Stimulated activated CD4-positive, alpha-beta T cell treated with anti-CD3 and anti-CD28 coated beads, TNF-alpha, amount 100 ng/mL, for 1 hour (primary cell): ENCODE measurements at places on chromosomes 2 and 18.

- DNase-seq, result no peak
Observed at GRCh38 chr2:15965564-15966019, 25.2 kb downstream of the MYCN start.

DNA sequence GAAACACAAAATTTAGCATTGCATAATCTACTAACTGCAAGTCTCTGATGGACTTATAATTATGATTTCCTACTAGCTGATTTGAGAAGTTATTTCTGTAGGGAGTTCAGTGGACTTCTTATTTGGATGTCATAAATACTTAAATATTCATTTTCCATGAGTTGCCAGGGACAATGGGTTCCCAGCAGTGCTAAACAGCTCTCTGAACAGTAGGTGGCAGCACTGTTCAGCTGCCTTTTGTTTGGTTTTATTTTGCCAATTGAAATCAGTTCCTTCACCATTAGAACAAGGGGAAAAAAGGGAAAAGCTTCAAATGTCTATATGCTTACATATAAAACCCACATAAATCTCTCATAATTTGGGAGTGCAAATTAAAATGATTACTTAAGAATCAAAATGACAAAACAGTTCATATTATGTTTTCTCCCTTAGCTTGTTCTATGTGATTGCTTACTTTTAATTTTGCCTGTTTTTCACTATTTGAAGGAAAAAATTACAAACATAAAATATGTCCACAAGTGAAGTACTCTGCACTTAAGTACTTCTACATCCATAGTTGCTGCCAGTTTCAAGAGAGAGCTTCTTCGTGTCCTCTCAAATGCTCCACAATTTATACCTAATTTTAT is 898.9 kb downstream of the CPS1 start:
- no peak for DNase-seq

GRCh38 chr2:101844055-101844635 is 146.6 kb downstream of the MAP4K4 start:
- no peak for DNase-seq

- no peak for DNase-seq
Observed at GRCh38 chr2:7024261-7024660, 107.0 kb downstream of the RNF144A start.

- no peak for DNase-seq
Observed at GRCh38 chr18:78978349-78979055, 1.1 kb upstream of the SALL3 start.

DNA sequence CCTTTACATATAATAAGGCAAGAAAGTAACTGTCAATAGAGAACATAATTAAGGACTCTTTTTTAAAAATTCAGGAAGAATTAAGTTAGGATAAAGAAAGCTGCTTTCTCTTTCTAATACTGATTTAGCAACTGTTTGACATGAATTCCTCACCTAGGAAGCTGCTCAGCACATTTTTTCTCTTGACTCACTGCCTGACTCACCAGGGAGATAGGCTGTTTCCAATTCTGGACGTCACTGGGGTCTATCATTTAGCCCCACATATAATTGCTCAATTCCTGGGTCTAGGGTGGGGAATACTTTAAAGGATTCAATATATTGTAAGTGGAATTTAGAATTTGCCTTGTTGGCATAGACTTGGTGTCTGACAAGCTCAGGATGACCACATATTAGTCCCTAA is 50.8 kb upstream of the UGP2 start:
- DNase-seq, result no peak

DNA sequence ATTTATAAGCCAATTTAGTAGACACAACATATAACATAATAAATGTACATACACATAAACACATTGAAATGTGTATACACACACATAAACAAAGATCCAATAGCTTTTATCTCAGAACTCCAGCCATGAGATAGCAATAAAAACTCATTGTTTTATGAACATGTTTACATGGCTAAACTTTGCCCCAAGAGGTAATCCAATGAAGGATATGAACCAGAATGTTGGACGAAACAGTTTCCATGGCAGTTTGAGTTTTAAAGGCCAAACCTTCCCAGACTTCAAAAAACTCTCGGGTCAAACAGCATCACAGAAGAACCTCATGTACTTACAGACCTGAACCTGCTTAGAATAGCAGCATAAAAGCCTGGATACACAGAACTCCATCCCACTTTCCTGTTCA is 97.2 kb upstream of the WDR75 start:
- DNase-seq, result no peak

GRCh38 chr2:241950413-241951315 is 81.1 kb downstream of the RTP5 start:
- peak; percentile 24 for DNase-seq

- DNase-seq, result no peak
Observed at GRCh38 chr2:197414515-197414914, 20.3 kb downstream of the SF3B1 start.

DNA sequence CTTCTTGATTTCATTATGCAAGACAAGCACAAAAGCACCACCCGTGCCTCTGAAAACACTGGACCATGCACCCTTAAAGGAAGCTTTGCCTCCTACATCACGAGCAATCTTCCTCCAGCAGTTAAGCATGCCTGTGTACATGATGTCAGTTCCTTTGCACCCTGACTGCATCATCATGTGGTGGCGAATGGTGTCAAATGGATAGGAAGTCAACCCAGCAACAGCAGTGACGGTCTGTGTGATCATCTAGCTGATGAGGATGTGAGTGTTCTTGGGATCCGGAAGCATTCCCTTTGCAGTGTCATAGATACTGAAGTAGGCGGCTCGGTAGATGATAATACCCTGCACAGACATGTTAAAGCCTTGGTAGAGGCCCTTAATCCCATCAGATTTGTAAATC is 240.7 kb upstream of the FAM98A start:
- no peak for DNase-seq
